NCI-H2081 treated with DMSO at 0.1 percent for 48 hours (cell line): ENCODE measurements at places on chromosomes 6 and 20.

GRCh38 chr6:112429226-112429625 is 82.1 kb downstream of the RFPL4B start:
- no peak for DNase-seq

DNA sequence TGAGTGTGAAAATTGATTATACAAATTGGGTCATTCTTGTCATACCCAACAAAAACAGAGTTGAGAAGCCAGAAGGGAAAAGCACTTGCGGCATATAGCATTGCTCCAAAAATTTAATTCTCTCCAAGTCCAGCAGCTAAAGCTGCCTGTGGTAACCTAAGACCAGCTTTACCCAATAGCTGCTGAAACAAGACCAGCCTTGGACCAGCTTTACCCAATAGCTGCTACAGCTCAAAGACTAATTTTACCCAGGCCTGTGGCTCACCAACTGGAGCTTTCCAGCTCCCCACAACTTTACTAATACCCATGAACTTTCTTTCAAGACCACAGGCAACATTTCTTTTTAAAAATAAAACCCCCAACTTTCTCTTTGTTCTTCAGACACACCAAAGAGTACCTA is 32.8 kb upstream of the ZNF133 start:
- DNase-seq = no peak

GRCh38 chr6:16244446-16244845 is 6.1 kb downstream of the GMPR start:
- no peak for DNase-seq

DNA sequence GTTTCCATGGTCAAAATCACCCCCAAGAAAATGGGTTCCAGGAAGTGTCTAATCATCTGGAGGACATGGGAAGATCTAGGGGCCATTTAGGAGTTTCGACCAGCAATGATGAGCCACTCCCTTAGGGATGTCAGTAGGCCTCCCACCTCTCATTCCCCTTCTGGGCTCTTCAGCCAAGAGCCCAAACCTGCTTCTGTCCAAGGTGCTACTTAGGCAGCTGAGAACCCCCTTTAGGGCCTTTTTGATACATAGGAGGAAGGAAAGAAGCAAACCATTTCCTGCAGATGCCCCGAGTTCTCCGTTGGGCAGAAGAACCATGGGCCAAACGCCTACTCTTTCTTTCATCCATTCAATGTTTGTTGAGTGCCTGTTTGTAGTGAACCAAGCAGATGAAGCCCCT is 141.4 kb upstream of the RIN2 start:
- no peak for DNase-seq

DNA sequence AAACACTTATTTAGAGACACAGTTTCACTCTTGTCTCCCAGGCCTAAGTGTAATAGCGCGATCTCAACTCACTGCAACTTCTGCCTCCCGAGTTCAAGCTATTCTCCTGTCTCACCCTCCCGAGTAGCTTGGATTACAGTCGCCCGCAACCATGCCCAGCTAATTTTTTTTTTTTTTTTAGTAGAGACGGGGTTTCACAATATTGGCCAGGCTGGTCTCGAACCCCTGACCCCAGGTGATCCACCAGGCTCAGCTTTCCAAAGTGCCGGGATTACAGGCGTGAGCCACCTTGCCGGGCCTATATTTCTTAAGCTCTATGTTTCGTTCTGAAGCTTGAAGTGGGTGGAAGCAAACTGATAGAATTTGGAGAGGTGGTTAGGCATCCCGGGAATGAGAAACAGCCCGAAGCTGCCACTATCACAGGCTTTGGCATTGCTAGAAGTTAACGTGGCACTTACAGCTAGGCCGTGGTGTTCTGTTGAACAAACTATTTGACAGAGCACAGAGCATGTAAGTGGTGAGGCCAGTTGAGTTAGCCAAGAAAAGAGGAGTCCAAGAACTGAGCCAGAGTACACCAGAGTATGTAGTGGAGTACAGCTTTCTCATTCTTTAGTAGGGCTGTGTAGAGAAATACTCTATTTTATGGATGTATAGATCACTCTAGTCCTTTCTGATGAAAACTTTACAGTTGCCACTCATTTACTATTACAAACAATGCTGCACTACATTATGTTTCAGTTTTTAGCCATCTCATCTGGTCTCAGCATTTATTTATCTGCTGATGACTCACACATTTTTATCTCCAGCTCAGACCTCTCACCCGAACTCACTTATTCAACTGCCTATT is 62.0 kb upstream of the HFE start:
- no peak for DNase-seq

DNA sequence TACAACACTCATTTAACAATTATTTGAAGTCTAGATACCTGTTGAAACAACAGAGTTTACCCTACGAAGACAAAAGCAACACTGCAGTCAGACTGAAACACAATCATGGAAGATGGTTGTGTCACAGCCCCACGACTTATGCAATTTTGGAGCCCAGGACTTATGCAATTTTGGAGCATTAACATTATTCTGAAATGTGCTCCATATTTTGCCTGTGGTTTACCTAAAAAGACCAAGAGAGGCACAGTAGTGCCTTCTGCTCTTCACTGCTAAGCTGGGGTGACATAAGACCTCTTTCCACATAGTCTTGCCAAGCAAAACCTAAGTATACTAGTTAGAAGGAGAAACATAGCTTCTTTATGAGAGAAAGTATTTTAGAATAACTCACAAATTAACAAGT is 216.5 kb downstream of the PTPRK start:
- no peak for DNase-seq

DNA sequence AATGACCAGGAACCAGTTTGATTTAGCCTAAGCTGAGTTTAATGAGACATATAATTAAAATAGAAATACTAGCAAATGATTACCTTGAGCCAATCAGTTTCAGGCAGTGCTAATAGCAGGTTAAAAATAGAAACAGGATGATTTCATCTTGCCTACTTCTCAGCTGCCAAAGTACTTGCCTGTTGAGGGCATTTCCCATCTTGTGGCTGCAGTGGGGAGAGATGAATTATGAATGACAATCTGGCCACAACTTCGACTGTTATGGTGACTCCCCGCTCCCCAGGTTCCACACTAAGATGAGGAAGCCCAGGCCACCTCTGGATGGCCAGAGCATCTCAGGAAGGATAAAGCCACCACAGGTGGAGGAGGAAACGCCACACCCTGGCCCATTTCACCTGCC is 31.3 kb downstream of the MBOAT1 start:
- no peak for DNase-seq

GRCh38 chr6:128694303-128695009 is 174.1 kb upstream of the PTPRK start:
- no peak for DNase-seq

DNA sequence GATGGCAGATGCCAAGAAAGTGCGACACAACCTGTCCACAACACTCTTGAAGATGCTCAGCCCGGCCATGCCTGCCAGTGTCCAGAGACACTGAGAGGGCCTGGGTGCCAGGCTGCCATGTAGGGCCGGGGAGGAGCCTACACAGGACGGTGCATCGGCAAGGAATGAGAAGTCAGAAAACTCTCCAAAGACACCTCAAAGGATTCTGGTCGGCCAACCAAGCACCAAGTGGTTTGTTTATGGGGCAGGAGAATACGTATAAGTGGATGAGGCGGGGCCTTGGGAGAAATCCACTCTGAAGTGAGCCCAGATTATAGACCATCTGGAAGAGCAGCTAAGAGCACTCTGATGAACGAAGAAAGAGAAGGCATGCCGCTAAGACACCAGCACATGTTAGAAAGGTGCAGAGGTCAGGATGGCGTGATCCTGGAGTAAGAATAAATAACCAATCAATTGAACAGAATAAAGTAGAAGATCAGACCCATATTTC is 120.7 kb upstream of the FOXQ1 start:
- no peak for DNase-seq

DNA sequence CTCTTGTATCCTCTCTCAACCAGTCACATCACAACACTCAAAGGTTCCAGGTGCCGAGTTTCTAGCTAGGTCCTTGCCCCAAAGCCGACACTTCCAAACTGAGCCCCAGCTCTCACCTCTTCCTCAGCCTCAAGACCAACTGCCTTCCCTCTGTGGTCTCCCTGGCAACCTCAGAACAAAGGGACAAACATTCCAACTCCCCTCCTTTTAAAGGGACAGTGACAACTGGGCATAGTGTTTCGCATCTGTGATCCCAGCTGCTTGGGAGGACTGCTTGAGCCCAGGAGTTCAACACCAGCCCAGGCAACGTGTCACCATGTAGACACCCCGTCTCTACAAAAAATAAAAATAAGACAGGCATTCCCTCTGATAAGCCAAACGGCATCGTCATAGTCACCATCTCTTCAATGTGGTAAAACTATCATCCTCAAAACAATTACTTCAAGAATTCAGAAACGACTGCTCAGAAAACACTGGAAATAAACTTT is 11.3 kb downstream of the DIDO1 start:
- no peak for DNase-seq

- no peak for DNase-seq
These were observed 8.4 kb upstream of the ZBTB24 start for GRCh38 chr6:109491207-109491938.

- no peak for DNase-seq
These were observed 116.8 kb upstream of the DST start for GRCh38 chr6:56759521-56759920.

- DNase-seq = no peak
These were observed 49.8 kb downstream of the HMGN3 start for GRCh38 chr6:79184641-79185040.

- no peak for DNase-seq
These were observed 1.9 kb downstream of the MAPK14 start for GRCh38 chr6:36029464-36029863.

- no peak for DNase-seq
These were observed 67.7 kb downstream of the SYNJ2 start for GRCh38 chr6:158049055-158050028.
